Psoas muscle (tissue), 8 donors: ENCODE measurements at places on chromosomes 2 and 18. TPM values are rescaled to one million over a fixed set of nuclear protein-coding genes. Genes with fewer than 3 reads are reported as not detected.

INHBB gene
- total RNA-seq = 2.9 TPM

HOXD8 gene
- total RNA-seq = 3.4 TPM

INPP4A gene
- total RNA-seq = 13.0 TPM

COBLL1 gene
- total RNA-seq = 6.1 TPM

HOXD12 gene
- total RNA-seq = not detected

SULT1C4 gene
- 1.0 TPM for total RNA-seq

GRCh38 chr2:33370636-33371265 lies 105.7 kb upstream of the RASGRP3 start:
- H3K4me3 ChIP-seq = no peak overlapping the region
- H3K4me1 ChIP-seq = no peaks in the 10 kb centered on the region
- H3K27ac ChIP-seq = no peak overlapping the region
- peaks cover 2% of the 10 kb centered on the region for H3K36me3 ChIP-seq
- no peak for DNase-seq

DNA sequence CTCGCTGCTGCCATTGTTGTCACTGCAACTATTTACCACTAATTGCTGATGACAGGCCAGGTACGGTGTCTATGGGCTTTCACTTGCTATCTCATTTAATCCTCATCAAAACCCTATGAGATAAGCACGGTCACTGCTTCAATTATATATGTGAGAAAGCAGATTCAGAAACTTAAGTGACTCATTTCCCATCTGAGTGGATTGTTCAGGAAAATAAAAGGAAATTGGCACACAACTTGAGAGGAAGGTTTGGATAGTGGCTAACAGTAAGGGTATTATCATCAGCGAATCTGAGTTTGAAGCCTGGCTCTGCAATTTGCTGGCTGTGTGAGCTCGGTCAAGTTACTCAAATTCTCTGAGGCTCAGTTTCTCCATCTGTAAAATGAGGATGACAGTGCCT lies 196.0 kb downstream of the KCNS3 start:
- H3K4me3 ChIP-seq = no peak overlapping the region
- H3K27ac ChIP-seq = no peak overlapping the region
- H3K27me3 ChIP-seq = no peaks in the 10 kb centered on the region

GRCh38 chr2:163682695-163683094 lies 53.1 kb downstream of the FIGN start:
- H3K4me3 ChIP-seq = no peak overlapping the region
- H3K27ac ChIP-seq = no peak overlapping the region
- no peaks in the 10 kb centered on the region for H3K36me3 ChIP-seq
- H3K27me3 ChIP-seq = no peaks in the 10 kb centered on the region
- DNase-seq = no peak

- no peaks in the 10 kb centered on the region for H3K4me1 ChIP-seq
- no peak overlapping the region for H3K27ac ChIP-seq
- H3K4me3 ChIP-seq = no peak overlapping the region
- no peak for DNase-seq
Measured at GRCh38 chr2:145194673-145195072, 674.8 kb upstream of the ZEB2 start.

DNA sequence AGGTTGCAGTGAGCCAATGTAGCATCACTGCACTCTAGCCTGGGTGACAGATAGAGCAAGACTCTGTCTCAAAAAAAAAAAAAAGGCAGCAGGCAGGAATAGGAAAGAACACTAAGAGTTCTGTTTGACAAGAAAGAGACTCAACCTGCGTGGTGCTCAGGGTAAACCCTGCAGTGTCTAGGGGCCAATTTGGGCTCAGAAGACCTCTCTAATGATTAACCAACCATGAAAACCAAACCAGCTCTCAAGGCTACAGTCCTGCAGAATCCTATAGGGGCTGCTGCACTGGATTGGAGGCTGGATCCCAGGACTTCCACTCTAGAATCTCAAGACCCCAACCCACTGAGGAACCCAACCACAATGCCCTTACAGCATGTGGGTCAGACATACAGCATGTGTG lies 2.4 kb downstream of the TRABD2A start:
- H3K27ac ChIP-seq = no peak overlapping the region
- peaks cover 19% of the 10 kb centered on the region for H3K4me1 ChIP-seq
- H3K36me3 ChIP-seq = no peaks in the 10 kb centered on the region
- no peak overlapping the region for H3K4me3 ChIP-seq

- no peaks in the 10 kb centered on the region for H3K36me3 ChIP-seq
- DNase-seq = no peak
- no peak overlapping the region for H3K4me3 ChIP-seq
- H3K4me1 ChIP-seq = no peaks in the 10 kb centered on the region
Measured at GRCh38 chr2:180246268-180246667, 239.2 kb upstream of the CWC22 start.

DNA sequence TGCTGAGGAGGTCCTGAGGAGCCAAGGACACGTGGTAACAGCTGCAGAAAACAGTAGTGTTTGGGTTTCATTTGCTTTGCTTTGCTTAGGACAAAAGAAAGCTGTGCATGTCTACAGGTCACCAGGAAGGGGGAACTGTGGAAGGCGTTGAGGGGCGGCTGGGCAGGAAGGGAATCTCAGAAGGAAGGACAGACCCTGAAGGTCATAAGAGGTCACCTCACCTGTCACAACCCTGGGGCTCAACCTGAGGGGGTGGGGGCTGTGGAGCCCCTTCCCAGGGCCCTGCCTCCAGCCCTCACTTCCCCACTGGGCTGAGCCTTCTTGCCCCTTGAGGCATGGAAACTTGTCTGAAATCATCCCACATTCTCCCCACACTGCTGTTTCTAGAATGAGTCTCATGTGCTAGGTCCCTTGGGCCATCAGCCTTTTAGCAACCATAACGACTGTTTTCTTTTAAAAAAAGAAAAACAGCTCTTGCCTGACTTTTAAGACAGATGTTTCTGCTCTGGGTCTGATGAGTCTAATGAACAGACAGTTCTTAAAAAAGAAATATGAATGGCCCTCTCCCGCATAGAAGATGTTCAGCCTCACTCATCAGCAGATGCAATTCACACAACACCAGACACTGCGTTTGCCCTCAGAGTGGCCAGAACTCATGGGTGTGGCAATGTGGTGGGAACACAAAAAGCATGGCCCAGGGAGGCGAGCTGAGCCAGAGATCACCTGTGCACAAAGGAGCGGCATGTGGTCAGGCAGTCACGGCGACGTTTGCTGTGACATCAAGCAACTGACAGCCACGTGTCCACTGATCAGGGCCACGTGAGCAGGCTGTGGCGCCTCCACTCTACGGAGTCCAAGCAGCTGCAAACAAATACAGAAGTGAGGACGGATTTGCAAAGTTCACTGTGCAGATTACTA lies 84.0 kb downstream of the SEPTIN10 start:
- H3K36me3 ChIP-seq = no peaks in the 10 kb centered on the region
- no peaks in the 10 kb centered on the region for H3K4me1 ChIP-seq
- DNase-seq = no peak

DNA sequence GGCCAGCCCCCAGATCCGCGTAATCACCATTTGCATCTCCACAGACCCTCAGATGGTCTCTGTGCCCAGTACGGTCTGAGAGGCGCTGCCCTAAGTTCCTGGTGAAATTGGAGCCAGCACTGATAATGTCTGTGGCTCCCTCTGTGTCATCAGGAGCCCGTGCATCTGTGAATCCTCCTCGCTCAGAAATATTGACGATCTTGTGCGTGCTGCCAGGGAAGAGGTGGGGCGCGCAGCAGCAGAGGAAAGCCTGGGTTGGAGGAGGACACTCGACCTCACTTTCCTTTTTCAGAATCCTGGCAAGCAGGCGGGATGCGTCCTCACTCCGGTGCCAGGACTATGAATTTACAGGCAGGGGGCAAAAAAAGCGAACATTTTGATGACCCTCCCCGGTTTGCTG lies 686.1 kb upstream of the SALL3 start:
- no peaks in the 10 kb centered on the region for H3K36me3 ChIP-seq
- H3K27me3 ChIP-seq = peaks cover 2% of the 10 kb centered on the region
- H3K4me1 ChIP-seq = no peaks in the 10 kb centered on the region
- no peak for DNase-seq
- H3K4me3 ChIP-seq = no peak overlapping the region

- H3K4me3 ChIP-seq = no peak overlapping the region
- peaks cover 43% of the 10 kb centered on the region for H3K4me1 ChIP-seq
- no peaks in the 10 kb centered on the region for H3K27me3 ChIP-seq
- peak overlapping the region; percentile 73 for H3K27ac ChIP-seq
Measured at GRCh38 chr2:203582468-203582867, 47.4 kb upstream of the RAPH1 start.
